RPMI7951 (cell line): ENCODE measurements at places on chromosomes 11 and 22. TPM values are rescaled to one million over a fixed set of nuclear protein-coding genes. Genes with fewer than 3 reads are reported as not detected.
A peak's percentile ranks its signal among the peaks of the same experiment; 100 is the strongest.

DNA sequence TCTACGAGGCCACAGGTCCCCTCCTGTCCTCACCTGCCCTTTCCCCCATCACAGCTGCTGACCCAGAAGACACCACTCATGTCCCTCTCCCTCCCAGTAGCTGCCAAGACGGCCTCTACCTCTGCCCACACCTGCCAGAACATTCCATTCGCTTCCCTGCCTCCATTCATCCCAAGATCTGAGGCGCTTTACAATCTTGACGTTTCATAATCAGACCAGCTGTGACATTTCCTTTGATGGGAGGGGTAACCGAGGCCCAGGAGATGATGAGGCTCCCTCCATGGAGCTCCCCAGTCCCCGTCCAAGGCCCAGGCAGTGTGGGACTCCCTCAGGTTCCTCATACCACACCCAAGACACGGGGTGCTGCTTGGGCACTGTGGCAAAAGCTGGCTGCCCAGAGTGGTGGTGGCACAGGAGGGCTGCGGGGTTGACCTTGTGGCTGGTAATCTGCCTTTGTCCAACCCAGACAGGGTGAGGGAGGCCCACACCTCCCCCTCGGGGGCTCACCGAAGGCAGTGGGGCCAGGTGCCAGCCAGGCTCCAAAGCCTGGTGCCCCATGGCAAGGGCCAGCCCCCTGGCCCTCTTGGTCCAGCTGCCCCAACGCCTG lies 17.3 kb downstream of the PHLDA2 start:
- no peak for DNase-seq

- DNase-seq, result peak; percentile 91
Measured at GRCh38 chr11:65419772-65420481, 2.7 kb upstream of the NEAT1 start.

The MB gene
- 1.3 and 2.3 TPM in 2 replicates for total RNA-seq

GRCh38 chr22:38861927-38862326 lies 10.1 kb downstream of the CBX6 start:
- no peak for DNase-seq

GRCh38 chr11:34558211-34558610 lies 44.6 kb upstream of the ELF5 start:
- DNase-seq, result no peak

The KRTAP5-7 gene
- total RNA-seq, result not detected in 2 replicates

- no peak for DNase-seq
Measured at GRCh38 chr22:41873391-41873790, 40.5 kb downstream of the SREBF2 start.

The PRCP gene
- total RNA-seq, result 66.3 and 70.1 TPM in 2 replicates

- DNase-seq, result peak; percentile 99
Measured at GRCh38 chr11:108497317-108498045, 703 bp downstream of the POGLUT3 start.

DNA sequence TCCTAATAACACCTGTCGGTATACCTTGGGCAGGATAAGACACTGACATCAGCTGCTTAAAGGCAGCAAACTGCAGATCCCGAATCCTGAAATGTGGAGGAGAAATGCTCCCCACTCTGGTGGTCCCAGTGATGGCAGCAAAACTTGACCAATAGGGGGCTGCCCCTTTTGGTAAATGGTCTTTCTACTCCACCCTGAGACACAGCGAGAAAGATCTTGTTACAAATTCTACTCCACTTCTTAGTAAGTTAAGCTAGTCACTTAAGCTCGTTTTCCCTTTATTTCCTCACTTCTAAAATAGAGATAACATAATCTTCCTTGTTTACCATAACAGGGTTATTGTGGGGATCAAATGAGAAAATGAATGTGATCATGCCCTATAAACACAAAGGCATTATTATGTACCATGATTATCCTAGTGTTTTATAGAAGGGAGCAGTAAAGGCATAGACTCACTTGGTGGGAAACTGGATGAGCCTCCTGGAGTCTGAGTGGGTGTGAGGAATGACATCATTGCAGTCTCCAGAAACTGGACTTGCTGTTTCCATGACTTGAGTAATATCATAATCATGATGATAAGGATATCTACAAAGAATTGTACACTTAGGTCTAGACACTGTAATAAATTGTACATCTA lies 50.9 kb downstream of the ENDOD1 start:
- DNase-seq, result no peak

GRCh38 chr11:14423633-14424032 lies 64.7 kb upstream of the RRAS2 start:
- DNase-seq, result peak; percentile 55

- no peak for DNase-seq
Measured at GRCh38 chr11:88544656-88545280, 207.2 kb upstream of the CTSC start.

The RASGRP2 gene
- total RNA-seq, result not detected in 2 replicates

DNA sequence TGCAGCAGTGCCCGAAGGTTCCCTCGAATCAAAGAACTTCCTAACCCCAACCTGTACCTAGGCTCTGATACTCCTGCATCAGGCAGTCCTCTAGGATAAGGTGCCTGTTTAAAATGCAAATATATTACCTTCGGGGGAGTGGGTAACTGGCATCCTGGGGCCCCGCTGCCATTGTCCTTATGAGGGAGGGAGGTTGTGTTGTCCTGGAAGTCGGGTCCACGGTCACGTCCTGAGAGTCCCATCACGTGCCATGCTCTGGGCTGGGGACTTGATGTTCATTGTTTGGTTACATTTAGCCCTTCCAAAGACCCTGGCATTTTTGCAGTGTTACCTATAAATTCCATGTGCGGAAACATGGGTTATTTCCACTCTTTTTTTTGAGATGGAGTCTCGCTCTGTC lies 67.6 kb downstream of the PARVB start:
- DNase-seq, result no peak

DNA sequence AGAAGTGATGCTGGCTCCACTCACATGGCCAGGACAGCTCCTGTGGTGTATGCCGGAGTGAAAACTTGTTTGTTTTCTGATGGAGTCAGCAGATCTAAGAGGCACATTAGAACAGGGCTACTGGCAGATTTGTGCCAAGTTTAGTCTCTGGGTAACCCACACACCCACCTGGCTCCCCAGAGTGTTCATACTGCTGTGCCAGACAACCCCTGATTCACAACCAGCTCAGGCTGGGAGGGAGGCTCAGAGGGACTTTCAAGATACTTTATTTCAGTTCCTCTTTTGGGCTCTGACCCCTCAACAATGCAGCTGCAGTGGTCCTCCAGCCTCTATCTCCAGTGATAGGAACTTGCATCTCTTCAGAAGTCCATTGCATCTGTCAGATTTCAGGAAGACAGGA lies 8.5 kb downstream of the NTM start:
- DNase-seq, result no peak

The TLCD5 gene
- total RNA-seq, result 3.4 and 4.9 TPM in 2 replicates

GRCh38 chr22:34099278-34099677 lies 179.0 kb upstream of the LARGE1 start:
- no peak for DNase-seq

The MAML2 gene
- 9.4 and 14.8 TPM in 2 replicates for total RNA-seq

- DNase-seq, result no peak
Measured at GRCh38 chr11:66190786-66191185, 77.7 kb upstream of the RAB1B start.

The GPR137 gene
- 25.9 and 26.8 TPM in 2 replicates for total RNA-seq

DNA sequence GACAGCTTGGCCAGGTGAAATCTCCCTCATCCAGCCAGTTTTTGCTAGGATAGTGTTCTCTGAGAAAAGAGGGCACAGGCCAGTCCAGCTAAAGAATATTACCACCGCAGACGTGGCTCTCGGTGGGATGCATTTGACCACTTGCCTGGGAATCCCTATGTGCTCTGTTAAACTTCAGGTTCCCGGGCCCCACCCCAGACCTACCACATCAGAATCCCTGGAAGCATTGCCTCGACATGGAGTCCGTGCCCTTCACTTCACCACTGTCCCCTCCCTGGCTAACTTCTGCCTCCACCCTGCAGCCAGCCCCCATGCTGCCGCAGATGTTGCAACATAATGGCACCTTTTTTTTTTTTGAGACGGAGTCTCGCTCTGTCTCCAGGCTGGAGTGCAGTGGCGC lies 56.9 kb upstream of the EMID1 start:
- DNase-seq, result no peak

DNA sequence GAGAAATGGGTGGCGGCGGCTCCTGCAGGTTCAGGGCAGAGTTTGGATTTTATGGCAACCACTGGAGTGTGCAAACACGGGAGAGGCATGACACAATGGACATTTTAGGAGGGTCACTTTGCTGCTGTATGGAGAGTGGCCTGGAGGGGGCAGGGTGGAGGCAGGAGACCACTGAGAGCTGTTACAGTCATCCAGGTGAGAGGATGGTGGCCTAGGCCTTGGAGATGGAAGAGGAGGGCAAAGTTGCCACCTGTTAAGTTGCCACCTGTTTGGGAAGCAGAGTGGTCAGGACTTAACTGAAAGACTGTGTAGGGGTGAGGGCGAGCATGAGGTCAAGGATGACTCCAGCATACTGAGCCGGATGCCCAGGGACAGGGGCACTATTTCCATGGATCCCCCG lies 2.3 kb upstream of the RAD9A start:
- no peak for DNase-seq

DNA sequence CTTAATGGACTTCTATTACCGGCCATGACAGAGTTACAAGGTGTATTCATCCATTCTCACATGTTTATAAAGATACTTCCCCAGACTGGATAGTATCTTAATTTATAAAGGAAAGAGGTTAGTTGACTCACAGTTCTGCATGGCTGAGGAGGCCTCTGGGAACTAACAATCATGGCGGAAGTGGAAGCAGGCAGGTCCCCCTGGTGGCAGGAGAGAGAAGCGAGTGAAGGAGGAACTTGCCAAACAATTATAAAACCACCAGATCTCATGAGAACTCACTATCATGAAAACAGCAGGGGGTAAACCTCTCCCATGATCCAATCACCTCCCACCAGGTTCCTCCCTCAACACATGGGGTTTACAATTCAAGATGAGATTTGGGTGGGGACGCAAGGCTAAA lies 170.0 kb upstream of the PDGFD start:
- DNase-seq, result no peak

- no peak for DNase-seq
Measured at GRCh38 chr11:36407356-36407755, 102.7 kb downstream of the TRAF6 start.

DNA sequence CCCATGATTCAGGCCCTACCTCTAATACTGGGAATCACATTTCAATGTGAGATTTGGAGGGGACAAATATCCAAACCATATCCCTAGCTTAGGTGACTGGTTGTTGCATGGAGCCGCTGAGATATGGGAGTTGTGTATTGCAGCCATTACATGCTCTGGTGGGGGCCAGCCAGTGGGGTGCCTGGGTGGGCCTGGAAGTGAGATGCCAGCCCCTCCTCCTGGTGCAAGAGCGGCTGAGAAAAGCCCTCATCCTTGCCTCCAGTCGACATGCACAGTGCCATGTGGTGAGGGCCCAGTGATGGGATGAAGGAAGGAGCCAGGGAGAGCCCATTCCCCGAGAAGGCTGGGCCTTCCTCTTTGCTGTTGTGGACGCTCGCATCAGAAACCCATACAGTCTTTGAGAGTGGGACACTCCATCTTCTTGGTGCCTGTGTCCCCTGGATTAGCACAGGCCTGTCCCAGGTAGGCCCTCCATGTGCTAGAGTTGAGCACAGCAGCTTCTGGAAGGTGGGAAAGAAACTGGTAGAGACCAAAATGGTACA lies 1043.0 kb downstream of the TBC1D22A start:
- no peak for DNase-seq

DNA sequence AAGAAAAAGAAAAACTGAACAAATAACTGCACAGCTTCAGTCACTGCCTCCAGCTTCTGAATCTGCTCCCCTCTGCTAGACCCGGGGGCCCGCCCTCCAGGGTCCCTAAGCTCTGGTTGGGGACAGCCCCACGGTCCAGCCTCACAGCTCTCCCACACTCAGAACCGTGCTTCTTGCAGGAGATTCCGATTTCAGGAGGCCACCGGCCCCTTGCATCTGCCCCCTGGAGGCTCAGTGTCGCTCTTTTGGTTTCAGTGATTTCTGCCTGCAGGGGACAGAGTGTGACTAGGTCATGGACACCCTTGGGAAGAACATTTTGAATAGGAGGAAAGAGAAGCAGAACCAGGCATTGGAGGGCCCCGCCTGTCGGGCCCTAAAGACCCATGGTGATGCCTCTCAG lies 23.1 kb upstream of the RPS3 start:
- no peak for DNase-seq

DNA sequence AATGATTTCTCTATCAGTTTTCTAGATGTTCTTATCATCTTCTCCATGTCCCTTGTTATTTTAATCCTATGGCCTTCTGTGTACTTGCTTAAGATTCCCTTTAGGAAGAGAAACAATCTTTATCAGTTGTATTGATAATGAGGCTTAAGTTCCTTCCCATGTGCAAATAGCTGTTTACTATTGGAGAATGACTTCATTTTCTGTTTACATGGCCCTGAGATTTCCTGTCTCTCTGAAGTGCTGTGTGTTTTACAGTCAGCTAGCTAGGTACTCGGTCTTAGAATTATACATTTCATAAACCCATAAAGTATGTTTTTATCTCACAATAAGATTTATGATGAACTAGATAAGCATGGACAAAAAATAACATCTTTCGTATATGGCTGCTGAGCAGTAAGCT lies 67.5 kb upstream of the CCDC179 start:
- DNase-seq, result no peak

GRCh38 chr11:67500484-67500821 lies 4.7 kb downstream of the PITPNM1 start:
- no peak for DNase-seq

DNA sequence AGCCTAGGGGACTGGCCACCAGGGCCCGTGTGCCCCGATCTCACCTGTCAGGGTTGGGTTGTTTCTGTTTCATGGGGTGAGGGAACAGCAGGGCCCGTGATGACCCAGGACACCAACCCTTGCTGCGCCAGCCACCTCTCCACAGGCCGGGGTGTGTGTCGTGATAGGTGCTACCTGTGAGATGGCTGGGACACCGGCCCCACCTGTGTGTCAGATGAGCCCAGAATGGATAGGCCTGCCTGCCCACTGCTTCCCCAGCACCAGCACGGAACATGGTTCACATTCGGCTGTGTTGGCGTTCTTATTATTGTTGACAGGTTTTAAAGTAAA lies 7.1 kb downstream of the CLDN5 start:
- DNase-seq, result no peak

GRCh38 chr11:75816561-75817239 lies 1.7 kb downstream of the UVRAG start:
- no peak for DNase-seq

- no peak for DNase-seq
Measured at GRCh38 chr11:43984519-43985385, 42.3 kb downstream of the C11orf96 start.
